Activated naive CD8-positive, alpha-beta T cell treated with anti-CD3 and anti-CD28 coated beads, Interleukin-2, amount 50 U/mL, for 16 hours (primary cell): ENCODE measurements at places on chromosomes 5 and 9.

DNA sequence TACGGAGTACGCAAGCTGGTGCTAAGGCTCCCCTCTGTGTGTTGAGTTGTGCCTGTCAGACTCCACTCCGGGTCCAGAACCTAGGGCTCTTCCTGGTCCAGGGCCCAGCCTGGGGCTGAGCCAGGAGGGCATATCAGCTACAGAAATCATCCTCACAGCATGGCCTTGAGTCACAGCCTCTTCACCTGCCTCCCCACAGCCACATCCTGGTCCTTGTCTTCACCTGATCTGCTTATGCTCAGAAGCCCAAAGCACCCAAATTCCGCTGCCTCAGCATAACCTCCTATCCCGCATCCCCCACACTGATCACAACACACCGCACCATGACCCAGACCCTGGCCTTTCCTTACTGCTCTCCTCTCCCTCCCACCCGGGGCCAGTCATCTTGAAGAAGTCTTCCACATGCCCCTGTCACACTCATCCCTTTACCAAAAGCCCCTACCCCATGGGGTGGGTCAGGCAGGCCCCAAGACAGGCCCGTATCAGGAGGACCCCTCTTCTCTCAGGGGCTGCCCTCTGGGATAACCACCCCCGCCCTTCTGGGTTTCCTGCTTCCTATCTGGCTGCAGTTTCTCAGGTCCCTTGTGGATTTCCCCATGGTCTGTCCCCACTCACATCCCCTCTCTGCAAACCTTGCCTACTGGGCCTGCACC, 1.3 kb upstream of the IL3 start:
- DNase-seq = no peak

DNA sequence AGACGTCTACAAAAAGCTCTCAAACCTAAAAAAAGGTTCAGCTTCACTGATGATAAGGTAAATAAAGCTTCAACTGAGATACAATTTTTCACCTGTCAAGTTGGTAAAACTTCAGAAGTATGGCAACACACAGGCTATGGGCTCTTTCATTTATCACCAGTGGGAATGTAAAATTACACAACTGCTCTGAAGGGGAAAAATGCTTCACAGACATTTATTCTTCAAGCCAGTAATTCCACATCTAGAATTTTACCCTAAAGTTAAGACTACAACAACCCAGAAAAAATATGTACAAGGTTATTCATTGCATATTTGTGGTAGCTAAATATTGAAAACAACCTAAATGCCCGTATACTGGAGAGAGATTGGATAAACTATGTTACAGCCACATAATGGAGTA, 48.1 kb upstream of the NREP start:
- DNase-seq = no peak

DNA sequence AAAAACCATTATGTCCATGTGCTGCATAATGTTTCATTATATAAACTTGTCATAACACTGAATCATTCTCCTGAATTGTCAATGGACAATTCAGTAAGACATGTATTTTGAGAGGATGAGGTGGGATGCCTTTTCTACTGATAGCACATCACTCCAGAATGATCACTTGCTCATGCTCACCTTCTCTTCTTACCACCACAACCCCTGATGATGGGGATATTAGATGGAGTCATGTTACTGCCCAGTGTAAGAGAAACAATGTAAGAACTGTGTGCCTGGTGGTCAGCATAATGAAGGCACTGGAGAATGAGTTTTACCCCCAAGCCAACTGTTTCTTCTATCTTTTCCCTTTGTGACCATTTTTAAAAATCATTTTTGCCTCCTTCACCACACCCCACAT, 198.8 kb downstream of the ADAMTSL1 start:
- DNase-seq = no peak

DNA sequence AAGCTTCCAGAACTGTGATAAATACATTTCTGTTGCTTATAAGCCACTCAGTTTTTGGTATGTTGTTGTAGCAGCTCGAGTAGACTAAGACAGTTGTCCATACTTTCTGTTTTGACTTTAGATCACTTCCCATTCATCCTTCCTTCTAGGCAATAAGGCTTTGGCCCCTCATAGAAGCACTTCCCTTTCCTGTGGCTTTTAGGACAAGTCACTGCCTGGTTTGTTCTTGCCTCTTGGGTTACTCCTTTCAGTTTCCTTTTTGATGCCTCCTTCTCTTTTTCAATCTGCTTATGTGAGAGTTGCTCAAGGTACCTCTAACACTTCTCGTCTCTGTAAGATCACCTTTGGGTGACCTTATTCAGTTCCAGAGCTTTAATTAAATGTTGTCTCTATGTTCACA, 72.4 kb upstream of the NTRK2 start:
- DNase-seq = no peak

DNA sequence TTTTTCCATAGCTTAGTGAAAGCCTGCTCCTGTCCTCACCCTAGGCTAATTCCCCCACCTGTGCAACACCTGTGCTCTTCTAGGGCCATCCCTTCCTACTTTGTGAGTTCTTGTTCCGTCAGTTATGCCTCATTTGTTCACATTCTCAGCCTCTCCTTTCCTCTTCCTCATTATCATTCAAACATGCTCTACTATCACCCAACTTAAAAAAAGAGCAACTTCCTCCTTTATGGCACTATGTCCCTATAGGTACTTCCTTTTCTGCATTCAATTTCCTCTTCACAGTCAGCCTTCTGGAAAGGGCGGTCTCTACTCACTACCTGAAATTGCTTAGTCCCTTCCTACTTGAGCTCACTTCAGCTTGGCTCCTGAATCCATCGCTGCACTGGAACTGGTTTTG, 111.8 kb upstream of the LHFPL2 start:
- DNase-seq = no peak

GRCh38 chr9:133944746-133945135, 47.4 kb downstream of the VAV2 start:
- DNase-seq = no peak

DNA sequence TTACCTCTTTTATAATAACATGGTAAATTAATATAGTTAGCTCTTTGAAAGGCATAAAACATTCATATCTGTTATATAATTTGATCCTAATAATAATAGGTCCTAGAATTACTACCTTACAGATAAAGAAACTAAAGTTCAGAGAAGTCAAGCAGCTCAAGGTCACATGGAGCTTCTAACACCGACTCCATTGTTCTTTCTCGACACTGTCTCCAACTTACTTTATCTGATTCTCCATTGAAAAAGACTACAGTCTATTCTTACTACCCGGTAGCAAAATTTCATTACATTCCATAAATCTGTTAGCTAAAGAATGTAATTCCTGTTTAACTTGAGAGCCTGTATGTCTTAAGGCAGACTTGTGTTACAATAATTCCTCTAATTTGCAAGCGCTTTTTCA, 96.3 kb upstream of the TMEM161B start:
- DNase-seq = no peak

DNA sequence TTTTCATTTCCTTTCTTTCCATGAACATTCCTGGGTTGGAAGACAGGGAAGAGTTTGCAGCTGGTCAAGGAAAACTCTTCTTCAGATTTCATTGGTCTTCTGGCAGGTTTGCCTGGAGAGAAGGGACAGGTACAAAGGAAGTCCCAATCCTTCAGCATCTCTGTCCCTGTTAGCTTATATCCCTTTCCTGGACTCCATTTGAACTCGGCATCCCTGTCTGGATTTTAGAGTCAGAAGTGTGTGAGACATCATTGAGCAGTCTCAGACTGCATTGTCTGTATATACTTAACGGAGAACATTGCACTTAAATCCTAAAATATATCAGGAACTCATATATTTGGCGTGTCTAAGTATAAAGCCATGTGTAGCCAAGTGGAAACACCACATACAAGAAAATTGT, 54.9 kb downstream of the ADGRV1 start:
- no peak for DNase-seq

DNA sequence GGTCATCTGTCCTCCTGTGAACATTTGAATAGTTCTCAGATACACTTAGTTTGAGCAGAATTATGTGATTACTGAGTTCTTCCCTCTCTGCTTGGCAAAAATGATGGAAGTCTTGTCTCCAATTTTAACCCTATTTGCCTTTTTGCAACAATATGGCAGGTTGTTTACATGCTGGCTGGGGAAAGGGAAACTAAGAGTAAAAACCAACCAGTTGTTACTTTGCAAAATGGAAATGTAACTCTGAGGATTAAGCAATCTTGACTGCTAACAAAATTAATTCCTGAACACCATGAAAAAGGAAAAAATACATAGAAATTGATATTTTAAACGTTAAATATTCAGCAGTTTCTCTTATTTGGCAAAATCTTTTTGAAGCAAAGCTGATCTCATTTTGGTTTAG, 11.1 kb downstream of the SIT1 start:
- DNase-seq = no peak

GRCh38 chr5:168713051-168713450, 133.9 kb upstream of the PANK3 start:
- no peak for DNase-seq

- no peak for DNase-seq
These were observed 87.0 kb upstream of the GLIS3 start for GRCh38 chr9:4386819-4387218.

DNA sequence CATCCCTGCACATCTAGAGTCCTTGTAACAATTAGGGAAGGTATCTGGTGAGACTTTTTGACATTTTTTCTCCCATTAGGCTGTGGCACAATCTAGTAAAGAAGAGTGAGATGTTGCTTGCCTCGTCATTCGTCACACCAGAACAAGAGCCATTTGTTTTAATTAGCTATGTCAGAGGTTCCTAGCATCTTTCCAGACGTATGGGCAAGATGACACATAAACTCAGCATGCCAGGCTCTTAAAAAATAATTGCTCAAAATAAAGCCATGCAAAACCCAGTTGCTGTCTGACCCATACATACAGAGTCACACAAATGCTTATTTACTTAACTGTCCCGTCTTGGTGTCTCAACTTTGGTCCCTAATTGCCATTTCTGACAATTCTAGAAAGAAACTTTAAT, 125.9 kb downstream of the TRPM3 start:
- no peak for DNase-seq

DNA sequence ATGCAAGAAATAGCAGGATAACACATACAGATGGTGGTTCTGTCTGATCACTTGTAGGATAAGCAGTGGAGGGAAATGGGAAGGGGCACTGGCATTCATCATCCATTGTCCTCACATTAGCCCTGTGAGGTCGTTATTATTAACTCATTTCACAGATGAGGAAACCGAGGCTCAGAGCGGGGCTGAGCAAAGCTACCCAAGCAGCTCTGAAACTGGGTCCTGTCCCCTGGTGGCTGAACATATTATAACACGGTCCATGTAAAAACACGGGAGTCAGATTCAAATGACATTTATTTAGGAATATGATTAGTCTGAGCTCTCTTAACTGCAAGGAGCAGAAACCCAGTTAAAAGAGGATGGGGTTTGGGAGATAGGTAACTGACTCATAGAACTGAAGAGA, 43.1 kb downstream of the HRH2 start:
- no peak for DNase-seq

- DNase-seq = no peak
These were observed 189.3 kb upstream of the MAST4 start for GRCh38 chr5:66406761-66407336.

DNA sequence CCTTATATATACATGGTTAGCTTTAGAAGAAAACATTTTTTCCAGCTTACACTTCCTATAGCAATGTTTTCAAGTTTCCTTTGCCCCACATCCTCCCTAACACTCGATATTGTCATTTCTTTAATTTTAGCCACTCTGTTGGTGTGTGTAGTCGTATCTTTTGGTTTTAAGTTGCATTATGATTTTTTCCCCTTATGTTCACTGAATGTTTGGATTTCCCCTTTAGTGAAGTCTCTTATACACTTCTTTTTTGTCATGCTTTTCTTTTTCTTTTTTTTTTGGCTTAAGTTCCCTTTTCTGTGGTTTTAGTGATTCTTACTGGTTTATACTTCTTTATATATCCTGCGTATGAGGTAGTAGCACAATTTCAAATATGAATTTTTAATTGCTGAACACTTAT, 58.8 kb downstream of the KDM4C start:
- no peak for DNase-seq

DNA sequence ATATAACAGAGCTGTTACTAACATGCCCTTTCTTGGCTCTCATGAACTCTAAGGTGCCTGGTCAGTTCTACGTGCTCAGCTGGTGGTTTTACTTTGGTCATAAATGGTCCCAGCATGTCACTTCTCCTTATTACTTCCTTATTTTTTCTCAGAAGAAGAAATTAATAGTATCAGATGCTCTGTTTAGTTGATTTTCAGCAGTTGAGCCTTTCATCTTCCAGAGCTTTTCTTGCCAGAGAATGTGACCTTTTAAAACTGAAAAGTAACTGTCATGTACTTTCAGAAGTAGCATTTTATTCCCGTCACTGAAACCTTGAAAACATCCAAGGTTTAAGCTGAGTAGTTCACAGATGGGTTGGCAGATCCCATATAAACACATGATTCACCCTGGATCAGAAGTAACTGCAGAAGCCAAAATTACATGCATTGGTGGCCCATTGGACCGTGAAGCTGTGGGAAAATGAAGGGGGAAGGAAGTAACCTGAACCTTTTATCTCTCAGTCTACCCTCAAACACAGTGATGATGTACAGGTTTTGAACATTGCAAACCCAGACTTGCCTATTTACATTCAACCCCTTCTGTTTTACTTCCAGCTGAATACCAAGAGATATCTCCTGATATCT, 50.5 kb downstream of the HACD4 start:
- DNase-seq = no peak

GRCh38 chr5:157384971-157385709, 74.9 kb upstream of the NIPAL4 start:
- DNase-seq = no peak

DNA sequence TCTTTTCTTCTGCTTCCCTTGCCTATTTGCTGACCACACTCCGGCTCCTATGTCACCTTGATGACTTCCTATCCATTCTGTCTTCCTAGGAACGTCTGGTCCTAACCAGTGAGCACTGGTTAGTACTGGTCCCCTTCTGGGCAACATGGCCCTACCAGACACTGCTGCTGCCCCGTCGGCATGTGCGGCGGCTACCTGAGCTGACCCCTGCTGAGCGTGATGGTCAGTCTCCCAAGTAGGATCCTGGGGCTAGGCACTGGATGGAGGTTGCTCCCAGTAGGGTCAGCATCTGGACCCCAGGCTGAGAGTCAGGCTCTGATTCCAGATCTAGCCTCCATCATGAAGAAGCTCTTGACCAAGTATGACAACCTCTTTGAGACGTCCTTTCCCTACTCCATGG, 2.2 kb downstream of the GALT start:
- DNase-seq = no peak

- no peak for DNase-seq
These were observed 272.7 kb downstream of the TRIM32 start for GRCh38 chr9:116959809-116960208.

DNA sequence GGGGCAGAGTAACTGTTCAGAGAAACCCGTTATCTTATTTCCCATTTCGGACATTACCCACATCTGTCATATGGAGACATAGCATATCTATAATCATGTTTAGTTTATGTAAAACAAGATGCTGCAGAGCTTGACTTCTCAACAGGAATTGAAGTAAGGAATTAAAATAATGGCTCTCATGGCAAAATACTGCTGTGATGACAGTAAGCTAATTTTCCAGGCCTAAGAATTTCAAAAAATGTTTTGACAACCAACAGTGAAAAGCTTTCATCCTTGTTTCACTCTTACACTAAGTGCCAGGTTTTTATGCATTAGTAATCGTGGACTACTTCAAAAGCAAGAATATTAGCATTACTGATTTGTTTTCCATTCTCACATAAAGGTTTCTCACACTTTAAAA, 518.2 kb downstream of the PTPRD start:
- DNase-seq = no peak

- DNase-seq = no peak
These were observed 78.2 kb upstream of the COL5A1 start for GRCh38 chr9:134563397-134563796.

- DNase-seq = no peak
These were observed 73.0 kb downstream of the C9orf85 start for GRCh38 chr9:71984403-71984802.

GRCh38 chr9:21326526-21327139, 8.6 kb downstream of the KLHL9 start:
- no peak for DNase-seq
